ENCODE measurements at places on chromosomes 5 and 9.
A peak's percentile ranks its signal among the peaks of the same experiment; 100 is the strongest.

DNA sequence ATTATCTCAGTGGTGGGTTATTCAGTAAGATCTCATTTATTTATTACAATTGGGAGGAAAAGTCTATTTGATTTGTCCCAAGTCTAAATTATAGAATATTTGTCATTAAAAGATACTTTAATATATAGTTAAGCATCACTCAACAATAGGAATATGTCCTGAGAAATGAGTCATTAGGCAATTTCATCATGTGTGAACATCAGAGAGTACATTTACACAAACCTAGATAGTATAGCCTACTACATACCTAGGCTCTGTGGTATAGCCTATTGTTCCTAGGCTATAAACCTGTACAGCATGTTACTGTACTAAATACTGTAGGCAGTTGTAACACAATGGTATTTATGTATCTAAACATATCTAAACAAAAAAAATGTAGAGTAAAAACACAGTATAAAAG, 135.0 kb upstream of the RASA1 start:
- DNase-seq, result no peak

- no peak for DNase-seq
Observed at GRCh38 chr5:65081071-65081470, 312.3 kb downstream of the CWC27 start.

- DNase-seq, result no peak
Observed at GRCh38 chr5:14234204-14234603, 91.1 kb downstream of the TRIO start.

DNA sequence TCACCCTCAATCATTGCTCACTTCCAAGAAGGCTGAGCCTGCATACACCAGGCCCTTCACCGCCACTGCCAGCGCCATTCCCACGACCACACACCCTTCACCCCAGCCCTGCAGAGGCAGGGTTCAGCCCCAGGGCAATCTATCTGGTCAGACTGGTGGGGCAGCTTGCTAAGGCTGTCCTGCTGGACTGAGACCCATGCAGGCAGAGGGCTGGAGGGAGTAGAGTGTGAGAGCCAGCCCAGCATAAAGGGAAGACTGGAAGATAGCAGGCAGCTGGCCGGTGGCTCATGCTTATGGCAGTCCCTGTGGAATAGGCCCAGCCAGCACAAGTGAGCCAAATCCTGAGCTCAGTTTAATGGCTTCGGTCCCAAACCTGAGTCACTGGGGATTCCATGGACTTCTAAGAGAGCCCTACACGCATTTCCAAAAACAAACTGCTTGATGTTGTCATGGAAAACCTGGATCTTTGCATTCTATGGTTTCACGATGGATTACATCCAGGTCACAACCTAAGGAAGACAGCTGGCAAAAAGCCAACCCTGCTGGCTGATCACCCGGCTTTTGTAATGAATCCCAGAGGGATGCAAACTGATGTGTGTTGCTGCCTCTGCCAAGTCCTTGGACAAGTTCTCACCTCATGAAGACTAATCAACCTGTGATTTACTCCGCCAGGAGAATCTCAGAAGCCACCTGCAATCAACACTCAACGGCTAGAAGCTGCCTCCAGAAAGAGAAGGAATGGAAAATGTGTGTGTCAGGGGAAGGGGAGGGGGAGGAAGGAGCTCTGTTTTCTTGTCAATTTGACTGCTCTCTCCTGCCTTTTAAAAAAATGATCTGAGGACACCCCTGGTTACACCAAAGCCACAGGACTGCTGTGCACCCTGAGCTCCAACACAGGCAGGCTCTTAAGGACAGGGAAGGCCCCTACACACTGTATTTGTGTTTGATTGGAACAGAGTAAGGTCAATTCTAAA, 143.6 kb downstream of the LHFPL2 start:
- DNase-seq, result peak; percentile 85

- DNase-seq, result no peak
Observed at GRCh38 chr5:36944024-36944423, 67.5 kb downstream of the NIPBL start.

- peak; percentile 48 for DNase-seq
Observed at GRCh38 chr9:95478335-95478734, 38.4 kb downstream of the PTCH1 start.

- DNase-seq, result no peak
Observed at GRCh38 chr5:73391441-73391881, 57.1 kb downstream of the FOXD1 start.

- no peak for DNase-seq
Observed at GRCh38 chr9:126304207-126304970, 22.2 kb upstream of the MVB12B start.

DNA sequence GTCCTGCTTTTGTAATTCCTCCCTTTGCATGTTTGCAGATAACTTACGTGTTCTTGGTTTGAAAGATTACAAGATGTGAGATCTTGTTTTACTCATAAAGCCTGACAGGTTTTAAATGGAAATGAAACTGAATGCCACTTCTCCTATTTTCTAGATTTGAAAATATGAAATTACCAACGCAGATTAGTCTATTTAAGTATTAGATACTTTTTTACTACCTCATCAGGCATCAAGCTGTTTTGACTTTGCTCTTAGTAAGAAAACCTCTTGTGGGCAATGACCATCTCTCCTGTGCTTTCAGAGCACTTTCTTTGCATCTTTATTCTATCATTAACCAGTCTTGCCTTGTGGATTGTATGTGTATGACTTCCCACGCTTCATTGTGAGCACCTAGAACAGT, 3.5 kb downstream of the DMXL1 start:
- DNase-seq, result no peak

DNA sequence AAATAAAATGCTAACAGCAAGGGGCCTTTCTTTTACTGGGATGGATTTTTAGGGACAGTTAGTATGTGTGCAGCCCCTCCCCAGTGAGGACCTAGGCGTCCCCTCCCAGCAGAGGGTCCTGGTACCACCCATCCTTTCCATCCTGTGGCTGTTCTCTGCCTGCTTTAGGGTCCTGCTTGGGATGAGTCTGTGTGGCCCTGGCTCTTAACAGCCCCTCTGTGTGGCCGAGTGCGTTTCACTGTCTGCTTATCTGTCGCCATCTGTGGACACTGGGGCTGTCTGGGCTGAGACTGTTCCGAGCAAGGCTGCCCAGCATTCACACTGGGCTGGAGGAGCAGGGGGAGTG, 17.0 kb downstream of the WNK2 start:
- no peak for DNase-seq

DNA sequence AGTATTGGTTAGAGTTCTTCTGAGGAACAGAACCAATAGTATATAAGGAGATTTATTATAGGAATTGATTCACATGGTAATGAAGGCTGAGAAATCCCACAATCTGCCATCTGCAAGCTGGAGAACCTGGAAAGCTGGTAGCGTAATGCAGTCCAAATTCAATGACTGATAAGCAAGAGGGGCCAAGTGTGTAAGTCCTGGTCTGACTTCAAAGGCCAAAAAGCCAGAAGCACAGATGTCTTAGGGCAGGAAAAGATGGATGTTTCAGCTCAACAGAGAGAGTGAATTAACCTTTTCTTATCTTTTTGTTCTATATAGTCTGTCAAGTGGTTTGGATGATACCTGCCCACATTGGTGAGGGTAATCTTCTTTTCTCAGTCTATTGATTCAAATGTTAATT, 146.4 kb downstream of the FGF10 start:
- DNase-seq, result no peak

GRCh38 chr5:97544678-97545077, 361.6 kb upstream of the RIOK2 start:
- no peak for DNase-seq

GRCh38 chr5:135222771-135223170, 176.3 kb downstream of the MACROH2A1 start:
- DNase-seq, result no peak

DNA sequence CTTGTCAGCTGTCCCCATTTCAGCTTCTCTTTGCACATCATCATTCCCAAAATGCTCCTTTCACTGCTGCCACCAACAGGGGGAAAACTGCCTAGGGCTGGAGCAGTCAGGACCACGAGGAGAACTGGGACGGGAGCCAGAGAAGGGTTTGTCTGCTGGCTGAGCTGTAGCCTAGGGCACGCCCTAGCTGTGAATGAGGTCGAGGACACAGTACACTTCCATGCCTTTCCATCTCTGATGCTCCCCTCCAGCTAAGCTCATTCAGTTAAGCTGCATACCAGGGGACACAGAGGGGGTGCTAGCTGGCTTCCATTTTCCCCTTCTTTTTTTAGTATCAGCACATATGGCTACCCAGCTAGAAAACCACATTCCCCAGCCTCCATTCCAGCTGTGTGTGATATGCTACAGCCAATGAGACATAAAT, 64.7 kb downstream of the STK10 start:
- peak; percentile 83 for DNase-seq

DNA sequence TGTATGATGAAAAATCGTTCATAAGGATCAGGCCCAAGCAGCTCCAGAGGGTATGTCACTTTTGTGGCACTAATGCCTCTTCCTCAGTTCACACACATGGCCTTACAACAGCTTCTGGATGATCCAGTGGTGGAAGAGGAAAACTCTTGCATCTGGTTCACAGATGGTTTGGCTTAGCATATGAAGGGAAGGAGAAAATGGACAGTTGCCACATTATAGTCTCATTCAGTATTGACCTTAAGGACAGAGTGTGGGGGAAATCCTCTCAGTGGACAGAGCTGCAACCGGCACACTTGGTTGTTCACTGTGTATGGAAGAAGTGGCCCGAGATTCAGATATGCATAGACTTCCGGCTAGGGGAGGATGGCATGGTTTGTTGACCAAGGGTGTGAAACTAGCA, 22.8 kb downstream of the C9orf57 start:
- DNase-seq, result no peak
